Lower lobe of right lung (tissue), 2 donors: ENCODE measurements at places on chromosomes 7 and 10.
A peak's percentile ranks its signal among the peaks of the same experiment; 100 is the strongest.

GRCh38 chr10:34858003-34858402, 42.9 kb upstream of the PARD3 start:
- H3K36me3 ChIP-seq: no peaks in the 10 kb centered on the region
- H3K27me3 ChIP-seq: no peaks in the 10 kb centered on the region
- DNase-seq: no peak
- peaks cover 19% of the 10 kb centered on the region for H3K4me1 ChIP-seq
- no peak overlapping the region for H3K4me3 ChIP-seq
- H3K27ac ChIP-seq: no peak overlapping the region

DNA sequence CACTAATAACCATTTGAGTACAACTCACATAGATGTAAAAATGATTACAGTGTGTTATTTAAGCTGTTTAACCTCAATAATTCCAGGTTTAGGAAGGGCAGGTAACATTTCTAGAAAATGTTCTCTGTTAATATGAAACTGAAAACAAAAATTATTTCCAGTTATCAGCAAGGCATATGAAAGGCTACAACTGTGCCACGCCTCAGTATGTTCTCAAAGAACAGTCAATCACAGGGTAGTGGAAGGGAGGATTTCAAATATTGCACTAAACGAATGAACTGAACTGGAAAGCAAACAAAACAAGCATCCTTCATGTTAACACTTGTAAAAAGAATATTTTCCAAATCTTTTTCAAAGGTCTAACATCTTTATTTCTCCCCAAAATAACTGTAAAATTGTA, 31.3 kb downstream of the ARHGAP19 start:
- no peak overlapping the region for H3K4me3 ChIP-seq
- no peaks in the 10 kb centered on the region for H3K4me1 ChIP-seq
- DNase-seq: no peak
- H3K27ac ChIP-seq: no peak overlapping the region
- H3K36me3 ChIP-seq: peaks cover 46% of the 10 kb centered on the region

- no peaks in the 10 kb centered on the region for H3K27me3 ChIP-seq
- no peaks in the 10 kb centered on the region for H3K36me3 ChIP-seq
- DNase-seq: no peak
Observed at GRCh38 chr7:26171601-26172000, 19.6 kb downstream of the NFE2L3 start.

GRCh38 chr10:110137142-110137545, 70.3 kb upstream of the MXI1 start:
- no peak overlapping the region for H3K4me3 ChIP-seq
- peaks cover 20% of the 10 kb centered on the region for H3K4me1 ChIP-seq
- peak overlapping the region; percentile 7 for H3K27ac ChIP-seq
- peaks cover 15% of the 10 kb centered on the region for H3K36me3 ChIP-seq
- no peaks in the 10 kb centered on the region for H3K27me3 ChIP-seq

DNA sequence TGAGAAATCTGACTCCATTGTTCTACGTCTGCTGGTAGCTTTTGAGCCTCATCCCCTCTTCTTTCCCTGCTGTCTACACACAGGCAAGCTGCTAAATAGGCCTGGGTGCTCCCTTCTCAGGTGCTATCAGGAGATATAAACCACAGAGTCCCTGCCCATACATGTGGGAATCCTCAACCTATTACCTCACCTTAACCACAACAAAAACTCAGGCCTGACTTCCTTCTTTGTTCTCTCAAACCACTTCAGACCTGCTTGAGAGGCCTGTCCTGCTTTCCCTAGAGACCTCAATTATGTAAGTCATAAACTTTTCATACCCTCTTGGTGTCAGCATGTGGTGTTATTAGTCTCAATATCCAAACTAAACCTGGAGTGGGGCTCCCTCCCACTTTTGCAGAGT, 75.0 kb upstream of the MAGI2 start:
- no peaks in the 10 kb centered on the region for H3K36me3 ChIP-seq
- H3K4me3 ChIP-seq: no peak overlapping the region
- no peaks in the 10 kb centered on the region for H3K4me1 ChIP-seq
- no peak for DNase-seq

DNA sequence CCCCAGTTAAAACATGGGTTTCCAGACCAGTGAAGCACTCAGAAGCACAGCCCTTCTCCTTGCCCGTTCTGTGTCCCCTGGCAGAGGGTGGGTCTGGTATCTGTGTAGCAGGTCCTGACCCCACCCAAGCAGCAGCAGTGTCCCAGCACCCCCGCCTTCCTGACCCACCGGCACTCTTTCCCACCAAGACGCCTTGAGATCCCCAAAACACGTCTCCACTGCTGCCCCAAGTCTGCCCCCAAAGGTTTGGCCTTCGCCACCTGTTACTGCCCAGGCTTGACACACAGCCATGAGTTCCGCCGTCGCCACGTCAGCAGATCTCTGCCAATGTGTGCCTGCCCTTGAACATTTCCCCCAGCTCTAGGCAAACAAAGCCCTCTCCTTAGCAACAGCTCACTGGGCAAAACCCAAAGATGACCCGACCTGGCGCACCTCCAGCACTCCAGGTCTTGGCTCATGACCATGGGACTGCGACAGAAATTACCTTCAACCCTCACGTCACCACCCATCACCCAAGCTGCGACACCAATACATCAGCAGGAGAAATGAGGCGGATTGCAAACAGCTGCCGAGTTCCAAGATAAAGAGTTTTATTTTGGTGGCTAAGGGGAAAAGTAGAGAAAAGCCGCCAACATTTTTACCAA, 75.6 kb downstream of the CTBP2 start:
- DNase-seq: no peak
- peaks cover 28% of the 10 kb centered on the region for H3K36me3 ChIP-seq
- H3K27me3 ChIP-seq: no peaks in the 10 kb centered on the region
- peak overlapping the region; percentile 37 for H3K27ac ChIP-seq
- H3K4me1 ChIP-seq: peaks cover 39% of the 10 kb centered on the region

DNA sequence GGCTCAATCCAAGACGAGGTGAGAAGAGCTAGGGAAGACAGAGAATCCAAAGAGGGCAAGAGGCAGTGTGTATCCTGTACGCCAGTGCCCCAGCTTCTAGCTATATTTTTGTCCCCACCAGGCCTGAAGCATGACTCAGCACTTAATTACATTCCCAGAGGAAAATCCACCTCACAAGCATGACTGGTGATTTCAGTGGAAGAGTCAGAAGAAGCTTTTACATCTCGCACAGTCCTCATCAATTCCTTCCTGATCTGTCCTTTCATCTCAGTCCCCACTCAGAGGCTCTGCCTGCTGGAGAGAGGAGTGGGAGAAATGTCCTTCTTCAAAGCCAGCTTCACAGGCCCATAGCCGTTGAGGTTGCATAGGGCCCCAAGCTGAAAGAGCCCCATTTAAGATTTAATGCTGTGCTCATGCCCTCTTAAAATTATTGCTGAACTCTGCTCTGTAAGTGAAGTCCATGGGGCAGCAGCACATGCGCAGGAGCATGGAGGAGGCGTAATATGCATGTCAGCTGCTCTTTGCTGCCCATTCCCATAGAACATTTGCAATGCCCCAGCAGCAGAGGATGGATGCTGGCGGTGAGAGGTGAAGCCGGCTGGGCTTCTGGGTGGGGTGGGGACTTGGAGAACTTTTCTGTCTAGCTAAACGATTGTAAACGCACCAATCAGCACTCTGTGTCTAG, 39.0 kb upstream of the AOAH start:
- no peak overlapping the region for H3K4me3 ChIP-seq
- no peak overlapping the region for H3K27ac ChIP-seq
- no peak for DNase-seq
- no peaks in the 10 kb centered on the region for H3K36me3 ChIP-seq
- H3K4me1 ChIP-seq: no peaks in the 10 kb centered on the region

DNA sequence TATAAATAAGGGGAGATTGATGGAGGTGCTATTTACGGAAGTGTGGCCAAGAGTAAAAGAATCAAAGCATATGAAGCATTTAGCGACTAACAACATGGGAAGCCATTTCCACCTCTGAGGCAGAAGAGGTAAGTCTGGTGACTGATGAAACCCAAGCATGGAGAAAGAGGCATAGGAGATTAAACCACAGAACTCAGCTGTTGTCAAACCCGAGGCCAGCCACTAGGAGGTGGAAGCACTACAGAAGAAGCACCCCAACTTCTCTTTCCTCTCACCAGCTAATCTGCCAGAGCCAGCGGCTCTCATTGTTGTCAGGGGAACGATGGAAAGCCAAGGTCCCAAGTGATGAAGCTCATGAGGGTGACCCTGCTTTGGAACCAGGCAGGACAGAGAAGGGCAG, 19.6 kb upstream of the CNTNAP2 start:
- H3K27me3 ChIP-seq: no peaks in the 10 kb centered on the region
- H3K4me3 ChIP-seq: no peak overlapping the region
- H3K27ac ChIP-seq: no peak overlapping the region
- H3K36me3 ChIP-seq: no peaks in the 10 kb centered on the region
- no peaks in the 10 kb centered on the region for H3K4me1 ChIP-seq
- no peak for DNase-seq

GRCh38 chr7:140197218-140197890, 20.6 kb upstream of the KDM7A start:
- H3K4me1 ChIP-seq: no peaks in the 10 kb centered on the region
- no peak overlapping the region for H3K4me3 ChIP-seq
- H3K36me3 ChIP-seq: no peaks in the 10 kb centered on the region
- no peak overlapping the region for H3K27ac ChIP-seq
- no peak for DNase-seq

DNA sequence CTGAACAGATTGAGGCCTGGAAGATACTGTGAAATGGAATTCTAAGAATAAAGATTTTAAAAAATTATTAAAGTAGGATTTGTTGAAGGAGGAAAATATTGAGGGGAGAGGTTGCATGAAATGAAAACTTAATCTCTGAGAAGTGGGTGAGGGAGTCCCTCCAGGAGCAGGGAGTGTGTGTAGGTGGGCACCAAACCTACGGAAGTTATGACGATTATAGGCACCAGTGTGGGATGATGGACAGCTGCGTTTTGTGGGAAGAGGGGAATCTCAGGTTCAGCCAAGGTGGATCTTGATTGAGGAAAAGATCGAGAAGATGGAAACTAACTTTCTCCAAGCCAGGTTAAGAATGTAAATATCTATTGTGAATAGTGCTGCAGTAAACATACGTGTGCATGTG, 246.4 kb downstream of the CCDC3 start:
- H3K36me3 ChIP-seq: no peaks in the 10 kb centered on the region
- no peaks in the 10 kb centered on the region for H3K4me1 ChIP-seq
- no peak overlapping the region for H3K27ac ChIP-seq
- no peaks in the 10 kb centered on the region for H3K27me3 ChIP-seq

DNA sequence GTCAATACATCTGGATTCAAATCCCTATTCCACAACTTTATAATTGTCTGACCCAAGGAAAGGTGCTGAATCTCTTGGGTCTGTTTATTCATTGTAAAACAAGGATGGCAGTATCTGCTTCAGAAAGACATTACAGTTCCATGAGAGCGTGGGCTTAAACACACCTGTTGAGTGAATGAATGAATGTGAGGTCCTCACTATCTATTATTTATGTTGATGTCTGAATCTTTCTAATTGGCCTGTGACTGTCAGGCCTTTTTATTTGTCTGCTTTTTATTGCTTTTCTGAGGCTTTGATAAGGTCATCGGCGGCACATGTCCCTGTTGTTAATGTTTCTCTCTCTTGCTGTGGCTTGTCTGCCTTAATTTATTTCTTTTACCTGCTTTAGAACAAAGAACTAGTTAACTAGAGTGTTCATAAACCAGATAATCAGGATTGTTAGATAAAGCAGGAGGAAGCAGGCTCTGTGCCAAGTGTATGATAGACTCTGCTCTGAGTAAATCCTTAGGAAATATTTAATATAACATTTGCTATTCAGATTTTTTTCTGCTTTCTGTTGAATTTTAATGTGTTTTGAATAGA, 42.3 kb upstream of the CYCS start:
- H3K36me3 ChIP-seq: no peaks in the 10 kb centered on the region
- no peak overlapping the region for H3K27ac ChIP-seq
- DNase-seq: no peak
- no peaks in the 10 kb centered on the region for H3K27me3 ChIP-seq

DNA sequence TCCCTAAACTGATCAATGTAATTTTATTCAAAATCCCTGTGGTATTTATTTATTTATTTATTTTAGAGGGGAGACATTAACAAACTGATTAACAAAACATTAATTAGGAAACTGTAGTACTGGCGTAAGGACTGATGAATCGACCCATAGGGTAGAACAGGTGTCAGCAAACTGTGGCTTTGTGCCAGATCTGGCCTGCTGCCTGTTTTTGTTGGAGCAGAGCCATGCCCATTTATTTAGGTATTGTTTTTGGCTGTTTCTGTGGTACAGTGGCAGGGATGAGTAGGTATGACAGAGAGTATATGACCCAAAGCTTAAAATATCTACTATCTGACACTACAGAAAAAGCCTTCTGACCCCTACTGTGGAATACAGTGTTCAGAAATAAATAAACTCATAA, 332.5 kb upstream of the ETV1 start:
- no peaks in the 10 kb centered on the region for H3K4me1 ChIP-seq
- H3K4me3 ChIP-seq: no peak overlapping the region
- no peak for DNase-seq
- no peaks in the 10 kb centered on the region for H3K36me3 ChIP-seq
- H3K27ac ChIP-seq: no peak overlapping the region

GRCh38 chr7:11026452-11027359, 53.0 kb downstream of the PHF14 start:
- H3K4me1 ChIP-seq: no peaks in the 10 kb centered on the region
- H3K27ac ChIP-seq: no peak overlapping the region
- no peak for DNase-seq
- H3K27me3 ChIP-seq: no peaks in the 10 kb centered on the region
- H3K36me3 ChIP-seq: peaks cover 10% of the 10 kb centered on the region
- H3K4me3 ChIP-seq: no peak overlapping the region

- H3K4me3 ChIP-seq: no peak overlapping the region
- H3K36me3 ChIP-seq: no peaks in the 10 kb centered on the region
- no peak for DNase-seq
- no peaks in the 10 kb centered on the region for H3K27me3 ChIP-seq
Observed at GRCh38 chr7:53607961-53608360, 572.5 kb downstream of the POM121L12 start.

DNA sequence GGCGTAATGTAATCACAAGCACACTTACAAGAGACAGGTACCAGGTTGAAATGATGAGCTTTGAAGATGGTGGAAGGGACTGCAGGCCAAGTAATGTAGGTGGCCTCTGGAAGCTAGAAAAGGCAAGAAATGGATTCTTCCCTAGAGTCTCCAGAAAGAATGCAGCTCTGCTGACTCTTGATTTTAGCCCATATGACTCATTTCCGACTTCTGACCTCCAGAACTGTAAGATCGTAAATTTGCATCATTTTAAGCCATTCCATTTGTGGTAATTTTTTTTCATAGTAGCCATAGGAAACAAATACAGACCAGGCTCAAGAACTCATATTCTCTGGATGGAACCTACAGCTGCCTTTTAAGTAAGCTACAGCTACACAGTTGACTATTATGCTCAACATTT, 315.5 kb downstream of the MAGI2 start:
- no peaks in the 10 kb centered on the region for H3K27me3 ChIP-seq
- H3K4me3 ChIP-seq: no peak overlapping the region
- H3K36me3 ChIP-seq: no peaks in the 10 kb centered on the region
- DNase-seq: no peak
- no peak overlapping the region for H3K27ac ChIP-seq

- H3K27me3 ChIP-seq: no peaks in the 10 kb centered on the region
- no peak for DNase-seq
- no peaks in the 10 kb centered on the region for H3K4me1 ChIP-seq
- H3K27ac ChIP-seq: no peak overlapping the region
- H3K4me3 ChIP-seq: no peak overlapping the region
- H3K36me3 ChIP-seq: no peaks in the 10 kb centered on the region
Observed at GRCh38 chr10:78715435-78715834, 353.3 kb upstream of the ZMIZ1 start.
